Activated CD4-positive, alpha-beta memory T cell treated with anti-CD3 and anti-CD28 coated beads, Interleukin-2, amount 10 ng/mL, durations not matched to agents 7 days and 5 days (primary cell): ENCODE measurements at places on chromosomes 4 and X.

- no peak for DNase-seq
Measured at GRCh38 chrX:113743069-113743468, 840.8 kb upstream of the HTR2C start.

GRCh38 chr4:5462896-5463295, 245.5 kb downstream of the EVC2 start:
- DNase-seq = no peak

DNA sequence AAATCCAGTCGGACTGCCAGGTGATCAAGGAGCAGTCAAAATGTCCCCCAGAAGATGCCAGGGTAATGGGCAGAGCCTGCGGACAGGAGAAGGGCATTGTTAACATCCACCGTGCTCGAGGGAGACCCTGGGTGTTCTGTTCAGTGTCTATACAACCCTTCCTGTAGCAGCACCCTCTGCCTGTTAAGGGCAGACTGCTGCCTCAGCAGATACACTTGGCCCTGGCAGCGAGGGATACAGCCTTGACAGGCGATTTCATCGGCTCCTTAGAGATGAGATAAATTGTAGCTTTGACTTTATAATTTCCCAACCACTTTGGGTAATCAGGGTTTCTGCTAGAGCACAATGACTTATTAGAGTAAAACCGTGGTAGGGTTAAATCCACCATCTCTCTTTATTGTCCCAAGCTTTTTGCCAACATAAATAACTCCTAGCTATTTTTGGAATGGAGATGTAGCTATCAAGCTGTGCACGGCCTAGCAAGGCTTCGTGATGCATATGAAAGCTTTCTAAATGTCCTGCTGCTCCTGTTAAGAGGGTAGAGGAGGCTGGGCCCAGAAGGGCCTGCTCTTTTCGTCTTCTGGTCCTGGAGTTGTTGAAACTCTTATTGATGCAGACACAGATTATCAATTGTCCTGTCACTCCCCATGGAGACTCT, 195.9 kb downstream of the CPEB2 start:
- no peak for DNase-seq

DNA sequence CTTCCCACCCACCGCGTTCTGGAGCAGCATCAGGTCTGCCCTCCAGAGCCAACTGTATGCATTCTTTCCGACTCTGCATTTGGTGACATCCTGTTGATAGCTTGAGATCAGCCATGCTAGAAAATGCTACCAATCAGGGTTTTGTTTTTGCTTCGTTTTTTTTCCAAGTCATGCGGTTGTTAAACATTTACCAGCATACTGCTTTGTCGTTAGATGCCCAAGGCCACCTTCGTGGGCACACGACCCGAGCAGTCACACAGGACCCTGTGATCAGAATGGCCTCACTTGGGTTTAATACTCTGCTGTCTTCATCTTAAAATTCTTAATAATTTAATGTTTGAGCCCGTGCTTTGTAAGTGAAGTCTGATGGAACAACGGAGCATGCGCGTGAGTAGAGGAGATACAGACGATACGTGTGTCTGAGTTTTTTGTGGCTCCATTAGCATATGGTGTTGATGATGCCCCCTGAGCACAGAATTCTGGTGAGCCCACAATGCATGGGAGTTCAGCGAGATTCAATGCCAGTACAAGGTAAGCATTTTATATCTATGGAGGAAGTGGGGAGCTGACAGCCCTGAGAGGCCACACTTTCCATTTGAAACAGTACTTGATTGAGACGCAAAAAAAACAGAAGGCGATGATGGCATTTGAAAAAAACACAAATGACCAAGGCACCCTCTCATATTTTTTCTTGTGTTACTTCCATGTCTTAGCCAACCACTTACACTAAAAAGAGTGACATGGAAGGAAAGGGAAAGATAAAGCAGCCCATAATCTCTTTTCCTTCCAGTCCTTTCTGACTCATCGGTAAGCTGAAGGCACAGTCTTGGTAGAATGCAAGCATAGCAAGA, 323.6 kb downstream of the BCOR start:
- peak; percentile 39 for DNase-seq

- no peak for DNase-seq
Measured at GRCh38 chr4:158845311-158846041, 76.7 kb downstream of the FNIP2 start.

- no peak for DNase-seq
Measured at GRCh38 chr4:104906276-104906675, 240.4 kb upstream of the TET2 start.

DNA sequence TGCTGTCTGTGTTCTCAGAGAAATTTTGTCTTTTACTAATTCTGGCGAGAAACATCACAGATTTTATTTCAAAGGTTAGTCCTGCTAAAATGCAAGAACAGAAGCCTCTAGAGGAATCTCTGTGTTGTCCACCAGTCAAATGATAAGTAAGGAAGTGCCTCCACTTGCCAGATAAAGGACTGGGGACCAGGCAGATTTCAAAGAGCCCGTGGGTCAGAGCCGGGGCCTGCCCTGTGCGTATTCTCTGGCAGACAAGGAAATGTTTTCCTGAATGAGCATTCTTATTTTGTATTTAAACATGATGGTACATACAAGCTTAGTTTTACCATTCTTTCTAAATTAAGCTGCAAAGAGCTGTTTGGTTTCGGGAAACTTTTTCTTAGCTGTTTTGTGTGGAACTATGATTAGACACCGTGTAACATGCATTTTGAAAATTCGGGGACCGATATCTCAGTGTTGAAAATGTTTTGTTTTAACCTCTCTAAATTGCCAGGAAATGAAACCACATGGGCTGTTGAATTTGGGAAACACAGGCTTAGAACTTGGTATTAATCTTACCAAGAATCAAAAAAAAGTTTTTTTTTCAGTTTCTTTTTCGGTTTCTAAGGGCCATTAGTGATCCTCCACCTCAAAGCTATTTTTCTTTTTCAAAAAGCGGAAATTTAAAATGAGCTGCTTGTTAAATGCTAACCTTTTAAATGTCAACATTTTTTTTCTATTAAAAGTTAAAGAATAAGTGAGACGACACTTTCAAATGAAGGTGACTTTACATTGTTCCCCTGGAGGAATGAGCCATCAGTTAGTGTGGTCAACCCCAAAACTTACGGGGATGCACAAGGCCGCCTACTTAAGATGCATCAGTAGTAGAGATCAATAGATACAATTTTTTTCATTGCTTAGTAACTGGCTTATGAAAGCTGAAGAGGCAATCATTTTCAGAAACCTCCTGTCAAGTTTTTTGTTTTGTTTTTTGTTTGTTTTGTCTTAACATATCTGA, 89.6 kb upstream of the MTM1 start:
- peak; percentile 49 for DNase-seq

DNA sequence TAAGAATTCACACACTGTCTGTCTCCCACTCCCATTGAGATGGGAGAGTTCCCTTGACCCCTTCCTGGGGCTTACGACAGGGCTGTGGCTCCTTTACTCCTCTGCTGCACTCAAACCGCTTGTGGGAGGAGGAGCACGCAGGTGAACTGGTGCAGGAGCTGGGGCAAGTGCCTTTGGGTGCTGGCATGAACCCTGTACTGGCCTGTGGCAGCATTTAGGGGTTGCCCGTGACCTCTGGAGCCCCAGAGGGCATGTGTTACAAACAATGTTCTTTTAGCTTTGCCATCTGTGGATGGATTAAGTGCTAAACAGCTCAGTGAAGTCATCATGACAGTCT, 21.8 kb upstream of the FTHL17 start:
- DNase-seq = no peak

- DNase-seq = no peak
Measured at GRCh38 chr4:158624889-158625478, 46.7 kb downstream of the C4orf46 start.

DNA sequence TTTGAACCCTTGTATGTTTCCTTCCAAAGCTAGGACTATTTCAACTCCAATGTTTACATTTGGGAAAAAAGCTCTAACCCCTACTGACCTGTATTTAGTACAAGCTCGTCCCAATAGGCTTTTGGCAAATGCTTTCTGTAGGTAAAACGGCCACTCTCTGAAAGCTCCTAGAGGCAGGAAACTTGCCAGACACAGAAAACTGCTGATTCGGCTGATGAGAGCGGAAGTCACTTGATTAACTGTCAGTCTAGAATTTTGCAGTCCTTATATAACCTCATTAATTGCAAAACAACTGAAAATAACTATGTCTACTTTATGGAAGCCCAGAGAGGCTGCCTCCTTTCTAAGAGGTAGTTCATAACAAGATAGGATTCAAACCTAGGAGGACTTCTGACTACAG, 108.1 kb downstream of the TSPAN7 start:
- no peak for DNase-seq
